ENCODE measurements at places on chromosomes 5 and 9.

- DNase-seq = no peak
Measured at GRCh38 chr5:127810707-127811490, 107.7 kb downstream of the CCDC192 start.

DNA sequence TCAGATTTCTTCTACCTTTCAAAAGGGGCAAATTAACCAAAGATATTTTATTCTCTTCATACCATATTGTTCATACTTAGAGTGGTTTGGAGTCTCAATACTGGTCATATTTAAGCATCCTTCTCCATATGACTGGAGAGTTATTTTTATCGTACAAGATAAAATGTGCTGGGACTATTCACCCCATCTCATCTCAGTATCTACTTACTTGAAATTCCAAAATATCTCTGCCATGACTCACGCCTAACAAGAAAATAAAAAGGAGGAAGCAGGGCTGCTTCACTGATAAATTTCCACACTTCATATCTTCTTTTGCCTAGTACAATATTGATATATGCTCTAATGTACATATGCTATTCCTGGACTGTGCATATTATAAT lies 277.9 kb upstream of the CDH9 start:
- DNase-seq = peak; percentile 11

DNA sequence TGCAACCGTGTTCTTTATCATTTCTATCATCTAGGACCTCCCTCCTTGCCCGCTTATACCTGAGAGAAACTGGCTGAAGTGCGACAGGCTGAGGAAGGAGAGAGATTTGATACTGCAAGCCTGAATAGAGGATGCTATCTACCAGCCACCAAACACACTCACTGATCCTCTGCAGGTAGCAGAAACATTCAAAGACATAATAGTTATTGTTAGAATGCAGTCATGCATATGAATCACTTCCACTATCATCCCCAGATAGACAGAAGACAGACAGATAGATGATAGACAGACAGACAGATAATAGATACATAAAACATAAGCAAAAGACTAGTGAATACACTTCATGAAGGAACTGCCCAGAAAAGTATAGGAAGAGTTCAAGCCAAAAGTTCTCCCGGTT lies 32.9 kb downstream of the FAM81B start:
- DNase-seq = no peak

- DNase-seq = no peak
Measured at GRCh38 chr5:86447362-86447761, 170.4 kb upstream of the COX7C start.
